ENCODE measurements at places on chromosomes 7 and 10.
A peak's percentile ranks its signal among the peaks of the same experiment; 100 is the strongest.

- DNase-seq = no peak
These were observed 86.2 kb upstream of the ANLN start for GRCh38 chr7:36303202-36304098.

- no peak for DNase-seq
These were observed 29.4 kb downstream of the SRRM3 start for GRCh38 chr7:76231071-76231470.

GRCh38 chr10:129063877-129064276, 403.2 kb upstream of the MGMT start:
- DNase-seq = no peak

DNA sequence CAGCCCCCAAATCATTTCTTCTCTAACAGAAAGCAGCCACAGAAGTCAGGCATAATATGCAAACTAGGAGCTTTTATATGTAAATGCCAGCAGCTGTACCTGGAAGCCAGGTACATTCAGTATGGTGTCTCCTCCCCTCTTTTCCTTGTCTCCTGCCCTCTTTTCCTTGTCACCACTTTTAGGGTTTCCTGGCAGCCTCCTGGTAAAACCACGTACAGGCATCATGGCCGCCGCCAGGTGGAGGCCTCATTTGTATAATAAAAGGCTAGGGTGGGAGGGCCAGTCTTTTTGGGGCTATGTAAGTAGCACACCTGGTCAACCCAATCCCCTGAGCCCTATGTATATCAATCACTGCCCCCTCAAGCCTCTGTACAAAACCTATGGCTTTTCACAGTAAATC, 28.7 kb downstream of the PDZD8 start:
- DNase-seq = peak; percentile 54

DNA sequence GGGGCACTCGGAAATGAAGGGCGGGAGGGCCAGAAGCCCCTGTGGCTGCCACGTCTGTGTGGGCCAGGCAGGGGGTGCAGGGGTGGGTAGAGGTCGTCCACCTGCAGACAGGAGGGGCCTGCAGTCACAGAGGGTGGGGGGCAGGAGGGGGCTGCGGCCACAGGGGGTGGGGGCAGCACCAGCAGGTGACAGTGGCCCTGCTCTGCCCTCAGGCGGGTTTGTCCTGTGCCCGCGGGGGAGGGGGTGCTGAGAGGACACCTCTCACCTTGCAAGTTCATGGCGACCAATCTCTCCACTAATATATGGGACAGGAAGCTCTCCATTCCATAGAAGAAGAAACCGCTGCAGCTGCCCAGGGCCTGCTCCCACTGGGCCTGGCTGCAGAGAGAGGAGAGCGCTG, 26.6 kb upstream of the NKX6-2 start:
- no peak for DNase-seq

GRCh38 chr7:51220226-51220625, 96.4 kb downstream of the COBL start:
- DNase-seq = no peak

DNA sequence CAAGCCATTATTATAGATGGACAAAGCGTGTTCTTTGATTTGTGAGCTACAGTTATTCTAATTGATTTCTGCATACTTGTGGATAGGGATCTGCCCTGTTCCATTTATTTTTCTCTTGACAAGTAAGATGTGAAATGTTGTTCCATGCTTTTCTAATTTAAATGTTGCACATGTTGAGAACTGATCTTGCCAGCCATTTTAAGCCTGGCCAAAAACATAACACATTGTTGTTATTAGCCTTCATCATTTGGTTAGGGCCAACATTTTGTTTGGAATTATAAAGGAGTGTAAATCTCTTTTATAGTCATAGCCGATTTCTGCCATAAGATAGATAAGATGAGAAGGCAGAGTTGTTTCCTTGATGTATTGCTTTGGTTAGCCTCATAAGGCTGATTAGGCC, 117.0 kb downstream of the WNT2 start:
- no peak for DNase-seq

GRCh38 chr7:89661876-89662275, 492.4 kb upstream of the STEAP1 start:
- DNase-seq = no peak

DNA sequence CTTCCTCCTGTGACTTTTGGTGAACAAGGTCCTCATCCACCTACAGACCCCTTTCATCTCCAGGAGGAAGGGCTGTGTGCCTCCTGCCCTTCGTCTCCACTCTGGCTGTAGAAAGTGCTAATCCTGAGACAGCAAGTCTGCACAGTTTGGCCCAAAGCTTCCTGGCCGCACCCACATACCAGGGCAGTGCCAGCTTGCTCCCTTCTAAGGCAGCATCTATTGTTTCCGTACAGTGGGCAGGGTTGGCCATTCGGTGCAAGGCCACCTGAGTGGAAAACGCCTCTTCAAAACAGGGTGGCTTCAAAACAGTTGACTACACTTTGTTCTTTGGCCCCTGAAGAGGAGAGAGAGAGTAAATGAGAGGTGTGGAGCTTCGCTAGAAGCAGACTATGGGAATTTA, 134.1 kb upstream of the KLF14 start:
- no peak for DNase-seq

- DNase-seq = no peak
These were observed 5.0 kb upstream of the NDUFB2 start for GRCh38 chr7:140691376-140692045.

DNA sequence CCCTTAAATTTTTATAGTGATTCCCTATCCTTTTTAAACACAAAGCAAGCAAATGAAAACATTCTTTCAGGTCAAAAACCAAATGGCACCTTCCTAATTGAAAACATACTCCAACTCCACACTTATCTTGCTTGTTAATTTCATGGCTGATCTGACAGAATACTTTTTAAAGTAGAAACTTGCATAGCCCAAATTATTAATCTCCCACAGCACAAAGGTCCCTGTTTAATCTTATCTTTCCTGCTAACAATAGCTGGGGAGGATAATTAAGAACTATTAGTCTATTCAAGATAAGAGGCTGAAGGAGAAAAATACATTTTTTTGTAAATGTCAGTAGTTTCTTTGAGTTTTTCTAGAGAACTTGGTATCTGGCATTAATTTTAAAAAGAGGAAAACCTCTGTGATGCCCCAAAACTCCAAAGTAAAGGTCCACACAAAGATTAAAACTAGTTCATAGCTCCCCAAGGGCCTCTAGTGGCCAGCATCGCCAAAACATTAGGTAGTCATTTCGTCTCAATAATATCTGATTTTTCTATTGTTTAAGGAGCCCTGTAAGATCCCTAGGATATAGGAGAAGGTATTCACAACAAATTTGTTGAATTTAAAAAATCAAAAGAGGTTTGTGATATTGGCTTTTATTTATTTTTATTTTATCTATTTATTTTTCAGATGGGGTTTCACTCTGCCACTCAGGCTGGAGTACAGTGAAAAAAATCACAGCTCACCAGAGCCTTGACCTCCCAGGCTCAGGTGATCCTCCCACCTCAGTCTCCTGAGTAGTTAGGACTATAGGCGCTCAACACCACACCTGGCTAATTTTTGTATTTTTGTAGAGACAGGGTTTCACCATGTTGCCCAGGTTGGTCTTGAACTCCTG, 14.7 kb downstream of the CDNF start:
- peak; percentile 15 for DNase-seq

DNA sequence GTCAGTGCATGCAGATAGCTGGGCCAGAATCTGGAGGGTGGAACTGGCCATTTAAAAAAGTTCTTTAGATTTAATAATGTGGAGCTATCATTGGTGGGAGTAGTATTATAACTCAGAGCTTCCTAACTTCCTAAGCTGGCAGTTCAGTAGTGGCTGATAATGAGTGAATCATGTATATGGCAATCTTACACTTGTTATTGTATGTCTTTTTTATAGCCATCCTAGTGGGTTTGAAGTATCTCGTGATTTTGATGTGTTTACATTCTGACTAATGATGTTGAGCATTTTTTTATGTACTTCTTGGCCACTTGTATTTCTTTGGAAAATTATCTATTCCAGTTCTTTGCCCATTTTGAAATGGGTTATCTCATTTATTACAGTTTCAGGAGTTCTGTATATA, 15.4 kb downstream of the TFAM start:
- no peak for DNase-seq

- peak; percentile 16 for DNase-seq
These were observed 345.1 kb downstream of the RNLS start for GRCh38 chr10:88237896-88238614.

- DNase-seq = no peak
These were observed 142.5 kb upstream of the LRRTM3 start for GRCh38 chr10:66783316-66783715.

DNA sequence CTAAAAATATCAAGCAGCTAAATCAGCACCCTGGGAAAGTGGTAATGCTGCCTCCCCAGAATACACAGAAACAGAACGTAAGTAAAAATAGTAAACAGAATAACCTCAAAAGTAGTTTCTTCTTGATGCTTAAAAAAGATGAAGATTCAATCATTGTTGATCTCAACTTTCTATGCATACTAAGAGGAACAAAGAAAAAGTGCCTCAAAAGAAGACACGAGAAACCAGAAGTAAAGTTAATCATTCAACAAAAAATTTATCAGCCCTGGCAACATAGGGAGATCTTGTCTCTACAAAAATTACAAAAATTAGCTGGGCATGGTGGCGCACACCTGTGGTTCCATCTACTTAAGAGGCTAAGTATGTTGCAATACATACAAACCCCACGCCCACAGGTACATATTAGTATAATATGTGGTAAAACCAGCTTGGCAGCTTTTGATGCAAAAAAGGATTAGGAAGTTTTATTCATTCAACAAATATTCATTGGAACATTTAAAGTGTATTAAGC, 153.7 kb downstream of the NRBF2 start:
- peak; percentile 1 for DNase-seq

DNA sequence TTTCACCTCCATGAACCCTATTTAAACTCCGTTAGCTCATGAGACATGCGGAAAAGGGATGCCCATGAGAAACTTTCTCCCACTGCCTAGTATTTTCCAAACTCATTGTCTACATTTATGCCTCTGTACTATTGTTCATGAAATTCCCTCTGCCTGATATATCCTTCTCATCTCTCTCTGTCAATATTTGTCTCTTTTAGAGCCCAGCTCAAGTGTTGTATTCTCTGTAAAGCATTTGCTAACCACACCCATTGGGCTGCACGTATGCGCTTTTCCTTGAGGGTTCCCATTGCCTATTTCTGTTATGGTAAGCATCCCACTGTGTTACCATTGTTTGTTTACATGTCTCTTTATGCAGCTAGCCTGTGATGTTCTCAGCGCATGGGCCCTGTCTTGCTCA, 211.4 kb downstream of the MDFIC start:
- no peak for DNase-seq

- DNase-seq = no peak
These were observed 258.8 kb downstream of the AHR start for GRCh38 chr7:17557251-17557671.

DNA sequence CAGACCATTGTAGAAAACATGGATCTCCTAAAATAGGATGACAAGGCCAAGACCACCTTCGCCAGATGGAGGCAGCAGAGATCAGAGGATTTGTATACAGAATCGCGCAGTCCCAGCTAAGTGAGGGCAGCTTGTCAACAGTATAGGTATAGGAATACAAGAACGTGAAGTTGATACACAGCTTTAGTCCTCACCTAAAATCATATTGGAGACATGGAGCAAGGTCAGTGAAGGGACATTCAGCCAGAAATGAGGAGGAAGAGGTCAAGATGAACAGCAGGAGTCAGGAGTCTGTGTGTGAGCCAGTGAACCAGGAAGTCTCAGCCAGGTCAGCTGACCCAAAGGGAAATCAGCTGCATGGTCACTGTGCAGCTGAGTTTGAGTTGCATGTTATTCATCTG, 263.4 kb upstream of the PRKCQ start:
- DNase-seq = no peak

DNA sequence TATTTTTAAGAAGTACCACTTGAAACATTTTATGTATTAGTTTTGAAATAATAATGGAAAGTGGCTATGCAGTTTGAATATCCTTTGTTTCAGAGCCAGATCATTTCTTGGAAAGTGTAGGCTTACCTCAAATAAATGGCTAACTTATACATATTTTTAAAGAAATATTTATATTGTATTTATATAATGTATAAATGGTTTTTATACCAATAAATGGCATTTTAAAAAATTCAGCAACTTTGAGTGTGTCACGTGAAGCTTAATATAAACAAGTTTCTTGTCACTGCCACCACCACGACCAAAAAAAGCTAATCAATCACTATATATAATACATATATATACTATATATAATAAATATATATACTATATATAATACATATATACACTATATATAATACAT, 4.8 kb downstream of the IL6 start:
- no peak for DNase-seq

- DNase-seq = no peak
These were observed 1.3 kb downstream of the LFNG start for GRCh38 chr7:2520761-2521290.

GRCh38 chr7:107933386-107934013, 42.5 kb downstream of the DLD start:
- DNase-seq = no peak

- no peak for DNase-seq
These were observed 115.6 kb downstream of the FANK1 start for GRCh38 chr10:126011995-126012394.

DNA sequence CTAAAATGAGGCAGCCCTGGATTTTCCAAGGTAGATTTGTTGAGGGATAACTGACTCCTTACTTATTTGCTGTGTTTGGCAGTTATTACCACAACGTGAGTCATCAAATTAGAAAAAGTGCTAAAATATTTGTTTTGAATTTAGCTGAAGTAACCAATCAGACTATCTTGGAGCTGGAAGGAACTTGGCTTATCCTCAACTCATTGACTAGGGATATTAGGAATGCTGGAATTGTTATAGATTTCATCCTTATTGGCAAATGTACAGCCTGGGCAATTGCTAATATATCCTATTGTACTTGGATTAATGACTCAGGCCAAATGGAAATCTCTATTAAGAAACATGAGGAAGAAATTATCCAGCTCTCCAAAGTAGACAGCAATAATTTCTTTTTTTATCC, 1189.0 kb upstream of the LRRN3 start:
- no peak for DNase-seq

GRCh38 chr10:61284222-61284890, 168.8 kb downstream of the TMEM26 start:
- no peak for DNase-seq

GRCh38 chr7:158348446-158348845, 239.2 kb downstream of the PTPRN2 start:
- no peak for DNase-seq

GRCh38 chr10:86688398-86688921, 20.1 kb downstream of the LDB3 start:
- peak; percentile 60 for DNase-seq

DNA sequence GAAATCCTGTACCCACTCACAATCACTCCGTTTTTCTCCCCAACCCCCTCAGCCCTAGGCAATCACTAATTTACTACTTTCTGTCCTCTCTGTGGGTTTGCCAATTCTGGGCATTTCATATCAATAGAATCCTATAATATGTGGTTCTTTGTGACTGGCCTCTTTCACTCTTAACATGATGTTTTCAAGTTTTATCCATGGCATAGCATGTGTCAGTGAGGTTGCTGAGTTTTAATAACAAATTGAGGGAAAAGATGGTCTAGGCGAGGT, 11.9 kb downstream of the PLAU start:
- no peak for DNase-seq

- DNase-seq = no peak
These were observed 7.5 kb downstream of the ZYX start for GRCh38 chr7:143388491-143389101.

All from NCI-H526 (cell line).